Astrocyte (in vitro differentiated cells and primary cell): ENCODE measurements at places on chromosomes 1 and 21.

- peak overlapping the region; percentile 58 for H3K27ac ChIP-seq
- peak; percentile 16 for DNase-seq
- no peaks in the 10 kb centered on the region for H3K36me3 ChIP-seq
- peaks cover 17% of the 10 kb centered on the region for H3K4me1 ChIP-seq
Observed at GRCh38 chr1:147598621-147599361, 57.5 kb downstream of the BCL9 start.

- no peak overlapping the region for H3K27ac ChIP-seq
- DNase-seq: peak; percentile 20
- no peak overlapping the region for H3K4me3 ChIP-seq
- no peaks in the 10 kb centered on the region for H3K4me1 ChIP-seq
- H3K27me3 ChIP-seq: no peaks in the 10 kb centered on the region
- H3K36me3 ChIP-seq: no peaks in the 10 kb centered on the region
Observed at GRCh38 chr1:193368302-193368701, 181.9 kb upstream of the B3GALT2 start.

DNA sequence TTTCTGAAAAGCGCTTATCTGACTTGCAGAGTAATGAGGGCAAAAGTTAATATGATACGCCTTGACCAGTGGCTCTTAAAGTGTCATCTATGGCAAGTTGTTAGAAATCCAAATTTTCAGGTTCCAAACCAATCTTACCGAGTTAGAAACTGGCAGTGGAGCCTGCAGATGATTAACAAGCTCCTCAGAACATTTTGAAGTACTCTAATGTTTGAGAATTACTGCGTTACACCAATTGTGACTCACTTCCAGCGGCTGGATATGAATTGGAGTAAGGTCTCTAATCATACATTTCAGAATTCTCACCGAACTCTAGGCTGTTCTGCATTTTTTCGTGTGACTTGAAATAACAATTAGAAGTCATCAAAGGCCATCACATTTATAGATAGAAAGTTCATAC lies 73.5 kb upstream of the TMPRSS15 start:
- H3K4me3 ChIP-seq: no peak overlapping the region
- DNase-seq: no peak
- H3K4me1 ChIP-seq: no peaks in the 10 kb centered on the region
- H3K36me3 ChIP-seq: no peaks in the 10 kb centered on the region

- peaks cover 4% of the 10 kb centered on the region for H3K4me1 ChIP-seq
- no peaks in the 10 kb centered on the region for H3K27me3 ChIP-seq
- no peak overlapping the region for H3K27ac ChIP-seq
- DNase-seq: no peak
- H3K4me3 ChIP-seq: no peak overlapping the region
- H3K36me3 ChIP-seq: no peaks in the 10 kb centered on the region
Observed at GRCh38 chr1:151475175-151475574, 15.9 kb upstream of the POGZ start.

DNA sequence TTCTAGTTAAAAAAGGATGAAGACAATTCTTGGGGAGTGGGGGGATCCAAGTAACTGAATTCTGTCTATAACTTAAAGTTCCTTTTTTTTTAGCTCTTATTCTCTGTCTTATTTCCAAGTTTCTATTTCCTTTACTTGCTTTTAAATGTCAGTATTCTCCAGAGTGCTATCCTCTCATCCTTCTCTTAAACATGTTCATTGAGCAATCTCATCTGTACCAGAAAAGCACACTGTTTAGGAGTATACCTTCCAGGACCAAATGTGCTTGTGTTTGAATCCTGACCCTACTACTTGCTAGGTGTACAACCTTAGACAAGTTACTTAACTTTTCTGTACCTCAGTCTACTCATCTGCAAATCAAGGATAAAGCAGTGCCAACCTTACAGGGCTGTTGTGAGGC lies 50.1 kb downstream of the AKT3 start:
- H3K27me3 ChIP-seq: no peaks in the 10 kb centered on the region
- no peak overlapping the region for H3K4me3 ChIP-seq
- no peak for DNase-seq
- no peaks in the 10 kb centered on the region for H3K36me3 ChIP-seq

DNA sequence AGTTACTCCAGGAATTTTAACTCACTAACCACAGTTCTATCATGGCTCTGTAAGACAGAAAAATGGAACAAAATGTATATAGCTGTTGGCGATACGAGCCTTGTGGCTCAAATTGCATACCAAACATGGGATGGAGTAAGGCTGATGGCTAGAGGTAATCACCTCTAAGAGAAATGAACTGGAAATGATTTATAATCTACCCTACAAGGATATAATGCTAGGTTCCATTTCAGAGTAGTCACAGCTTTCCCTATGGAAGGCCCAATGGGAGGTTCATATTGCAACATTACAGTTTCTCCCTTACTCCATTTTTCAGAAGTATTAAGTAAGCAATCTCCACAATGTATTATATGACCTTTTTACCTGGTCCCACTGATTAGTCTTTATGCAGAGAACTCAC lies 61.6 kb downstream of the EDEM3 start:
- no peaks in the 10 kb centered on the region for H3K27me3 ChIP-seq
- H3K4me3 ChIP-seq: no peak overlapping the region
- peak; percentile 91 for DNase-seq
- peaks cover 9% of the 10 kb centered on the region for H3K36me3 ChIP-seq
- no peaks in the 10 kb centered on the region for H3K4me1 ChIP-seq
- H3K27ac ChIP-seq: no peak overlapping the region
